ENCODE measurements at places on chromosomes 7 and 10.

DNA sequence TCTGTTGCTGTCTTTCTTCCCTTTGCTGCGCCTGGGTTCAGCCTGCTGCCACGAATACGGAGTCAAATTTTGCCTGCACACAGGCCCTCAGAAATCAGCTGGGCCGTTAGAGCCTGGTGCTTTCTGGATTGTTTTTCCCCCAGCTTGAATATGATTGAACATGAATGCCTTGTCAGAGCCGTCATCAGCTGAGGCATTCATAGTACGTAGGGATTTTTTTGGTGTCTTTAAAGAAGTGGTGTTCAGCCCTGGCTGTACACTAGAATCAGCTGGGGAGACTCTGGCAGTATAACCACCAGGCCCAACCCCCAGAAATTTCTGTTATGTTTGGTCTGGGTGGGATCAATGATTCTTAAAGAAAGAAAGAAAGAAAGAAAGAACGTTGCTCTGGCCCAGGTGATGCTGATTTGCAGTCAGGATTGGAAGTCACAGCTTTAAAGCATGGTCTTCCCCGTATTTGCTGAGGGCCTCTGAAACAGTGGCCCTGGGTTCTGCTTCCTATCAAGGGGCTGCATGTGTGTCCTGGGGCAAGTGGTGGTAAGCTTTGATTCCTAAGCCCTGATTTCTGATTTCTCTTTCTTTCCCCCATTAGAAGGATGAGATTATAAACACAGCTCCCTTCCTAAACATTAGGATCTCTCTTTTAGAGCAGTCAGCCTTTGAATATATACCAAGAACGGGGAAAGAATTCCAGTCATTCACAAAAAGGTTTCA is 24.7 kb downstream of the NUB1 start:
- no peak for DNase-seq

GRCh38 chr7:129782818-129783583 is 169.8 kb downstream of the UBE2H start:
- no peak for DNase-seq

- no peak for DNase-seq
Measured at GRCh38 chr10:13335881-13336280, 12.2 kb downstream of the SEPHS1 start.

GRCh38 chr7:2965301-2965700 is 78.4 kb downstream of the CARD11 start:
- no peak for DNase-seq

DNA sequence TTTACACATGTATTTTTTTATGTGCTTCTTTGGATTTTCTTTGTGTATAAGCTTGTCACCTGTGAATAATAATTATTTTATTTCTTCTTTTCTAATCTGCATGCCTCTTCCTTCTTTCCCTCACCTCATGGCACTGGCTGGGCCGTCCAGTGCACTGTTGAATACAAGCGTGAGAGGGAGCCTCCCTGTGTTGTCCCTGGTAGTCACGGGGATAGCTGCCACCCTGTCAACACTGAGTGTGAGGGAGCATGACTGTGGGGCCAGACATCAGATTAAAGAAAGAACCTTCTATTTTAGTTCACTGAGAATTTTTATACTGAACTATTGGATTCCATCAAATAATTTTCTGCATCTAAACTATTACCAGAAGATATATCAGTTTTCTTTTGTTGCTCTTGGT is 187.9 kb downstream of the CDC14C start:
- no peak for DNase-seq

DNA sequence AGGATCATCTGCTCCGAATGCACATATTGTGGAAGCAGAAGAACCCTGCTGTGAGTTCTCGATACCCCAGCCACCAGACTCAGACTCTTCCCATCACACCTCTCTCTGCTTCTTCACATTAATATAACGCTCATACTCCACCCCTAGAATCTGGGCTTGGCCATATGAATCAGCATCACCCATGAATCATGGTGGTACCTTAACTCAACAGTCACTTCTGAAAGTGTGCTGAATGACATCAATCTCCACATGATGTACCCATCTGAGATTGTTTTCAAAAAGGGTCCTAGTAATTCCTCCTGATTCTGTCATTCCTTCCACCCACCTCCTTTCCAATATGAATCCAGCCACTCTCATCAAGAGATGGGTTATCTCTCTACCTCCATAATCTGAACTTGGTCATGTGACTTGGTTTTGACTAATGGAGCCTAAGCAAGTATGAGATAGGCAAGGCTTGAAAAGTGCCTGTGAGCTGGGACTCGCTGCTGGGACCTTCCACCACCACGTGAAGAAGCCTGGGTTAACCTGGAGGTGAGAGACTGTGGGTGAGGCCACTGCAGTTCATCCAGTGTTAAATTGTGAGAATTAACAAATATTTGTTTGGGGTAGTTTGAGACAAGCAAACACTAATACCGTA is 15.4 kb downstream of the YWHAG start:
- DNase-seq = no peak

DNA sequence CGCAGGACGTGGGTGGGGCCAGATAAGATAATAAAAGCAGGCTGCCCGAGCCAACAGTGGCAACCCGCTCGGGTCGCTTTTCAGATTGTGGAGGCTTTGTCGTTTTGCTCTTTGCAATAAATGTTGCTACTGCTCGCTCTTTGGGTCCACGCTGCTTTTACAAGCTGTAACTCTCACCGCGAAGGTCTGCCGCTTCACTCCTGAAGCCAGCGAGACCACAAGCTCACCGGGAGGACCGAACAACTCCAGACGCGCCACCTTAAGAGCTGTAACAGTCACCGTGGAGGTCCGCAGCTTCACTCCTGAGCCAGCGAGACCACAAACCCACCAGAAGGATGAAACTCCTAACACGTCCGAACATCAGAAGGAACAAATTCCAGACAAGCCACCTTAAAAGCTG is 286.6 kb upstream of the MAGI2 start:
- DNase-seq = no peak

DNA sequence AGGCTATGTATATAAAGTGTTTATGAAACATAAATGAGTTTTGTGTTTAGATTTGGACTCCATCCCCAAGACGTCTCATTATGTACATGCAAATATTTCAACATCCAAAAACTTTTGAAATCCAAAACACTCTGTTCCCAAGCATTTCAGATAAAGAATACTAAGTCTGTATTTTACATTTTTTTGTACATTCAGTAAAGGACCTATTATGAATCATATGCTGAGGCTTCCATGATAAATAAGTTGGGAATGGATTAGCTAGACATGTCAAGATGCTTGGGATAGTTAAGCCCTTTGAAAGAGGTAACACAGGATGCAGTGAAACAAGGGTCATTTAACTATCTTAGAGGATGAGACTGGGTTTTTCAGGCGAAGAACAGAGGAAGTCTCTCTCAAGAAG is 262.9 kb downstream of the SNX13 start:
- DNase-seq = no peak

GRCh38 chr7:155506854-155507337 is 39.5 kb downstream of the CNPY1 start:
- DNase-seq = no peak

- no peak for DNase-seq
Measured at GRCh38 chr10:1408651-1409367, 328.5 kb downstream of the ADARB2 start.

- DNase-seq = no peak
Measured at GRCh38 chr10:1560535-1561192, 176.7 kb downstream of the ADARB2 start.

Data from CD4-positive, alpha-beta T cell treated with Interleukin-17A for 4 hours (primary cell).